ENCODE measurements at places on chromosomes 7 and 10.

DNA sequence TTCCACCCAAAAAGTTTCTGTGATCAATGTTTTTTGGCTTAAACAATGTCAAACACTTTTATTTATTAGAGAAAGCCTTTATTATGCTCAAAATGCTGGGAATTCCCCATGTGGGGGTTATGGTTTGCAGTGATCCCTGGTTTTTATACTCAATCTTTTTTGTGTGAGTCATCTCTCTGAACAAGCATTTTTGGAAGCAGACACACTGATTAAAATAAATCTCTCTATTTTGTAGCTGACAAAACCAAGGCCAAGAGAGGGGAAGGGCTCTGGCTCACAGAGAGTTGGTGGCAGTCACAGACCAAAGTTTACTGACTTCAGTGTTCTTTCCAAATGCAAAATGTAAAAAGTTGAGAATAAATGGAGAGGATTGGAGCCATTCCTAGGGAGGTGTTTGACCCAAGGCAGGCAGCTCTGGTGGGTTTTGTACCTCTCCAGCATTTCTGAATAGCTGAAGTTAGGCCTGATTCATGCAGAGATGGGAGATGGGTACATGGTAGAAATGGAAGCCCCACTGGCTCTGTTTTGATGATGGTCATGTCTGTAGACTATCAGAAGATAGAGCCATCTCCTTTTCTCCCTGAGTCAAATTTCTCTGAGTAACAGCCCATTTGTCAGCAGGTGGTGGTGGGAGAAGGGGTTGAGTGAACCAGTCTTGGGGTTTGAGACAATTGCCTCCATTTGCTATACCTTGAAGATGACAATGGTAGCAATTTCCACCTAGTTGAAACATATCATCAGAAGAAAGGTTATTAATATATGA is 45.4 kb upstream of the NAMPT start:
- DNase-seq: peak; percentile 65

- DNase-seq: peak; percentile 47
Observed at GRCh38 chr10:33271969-33272583, 62.4 kb downstream of the NRP1 start.

GRCh38 chr7:122672536-122672935 is 26.4 kb downstream of the RNF133 start:
- no peak for DNase-seq

DNA sequence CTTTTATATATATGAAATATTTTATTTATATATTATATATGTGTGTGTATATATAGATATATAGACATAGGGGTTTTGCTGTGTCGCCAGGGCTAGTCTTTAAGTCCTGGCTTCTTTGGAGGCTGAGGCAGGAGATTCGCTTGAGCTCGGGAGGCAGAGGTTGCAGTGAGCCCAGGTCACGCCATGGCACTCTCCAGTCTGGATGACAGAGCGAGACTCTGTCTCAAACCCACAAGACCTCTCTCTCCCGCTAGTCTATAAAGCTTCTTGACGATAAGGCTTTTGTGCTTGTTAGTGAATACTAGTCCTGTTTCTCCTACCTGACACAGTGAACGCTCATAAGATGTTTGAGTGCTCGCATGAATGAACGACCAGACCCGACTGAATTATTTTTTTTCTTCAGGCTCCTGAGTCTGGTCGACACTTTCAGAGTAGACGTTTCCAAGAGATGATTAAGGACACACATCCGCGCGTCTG is 577 bp upstream of the DDX21 start:
- peak; percentile 66 for DNase-seq

- DNase-seq: no peak
Observed at GRCh38 chr10:128049226-128050120, 76.8 kb downstream of the MKI67 start.

- DNase-seq: peak; percentile 20
Observed at GRCh38 chr7:155405399-155406318, 52.3 kb upstream of the EN2 start.

- DNase-seq: peak; percentile 92
Observed at GRCh38 chr10:94123258-94123995, 129.7 kb downstream of the PLCE1 start.

- DNase-seq: peak; percentile 9
Observed at GRCh38 chr7:3482147-3482921, 181.3 kb downstream of the SDK1 start.

GRCh38 chr7:132805766-132806165 is 229.5 kb upstream of the PLXNA4 start:
- DNase-seq: no peak

DNA sequence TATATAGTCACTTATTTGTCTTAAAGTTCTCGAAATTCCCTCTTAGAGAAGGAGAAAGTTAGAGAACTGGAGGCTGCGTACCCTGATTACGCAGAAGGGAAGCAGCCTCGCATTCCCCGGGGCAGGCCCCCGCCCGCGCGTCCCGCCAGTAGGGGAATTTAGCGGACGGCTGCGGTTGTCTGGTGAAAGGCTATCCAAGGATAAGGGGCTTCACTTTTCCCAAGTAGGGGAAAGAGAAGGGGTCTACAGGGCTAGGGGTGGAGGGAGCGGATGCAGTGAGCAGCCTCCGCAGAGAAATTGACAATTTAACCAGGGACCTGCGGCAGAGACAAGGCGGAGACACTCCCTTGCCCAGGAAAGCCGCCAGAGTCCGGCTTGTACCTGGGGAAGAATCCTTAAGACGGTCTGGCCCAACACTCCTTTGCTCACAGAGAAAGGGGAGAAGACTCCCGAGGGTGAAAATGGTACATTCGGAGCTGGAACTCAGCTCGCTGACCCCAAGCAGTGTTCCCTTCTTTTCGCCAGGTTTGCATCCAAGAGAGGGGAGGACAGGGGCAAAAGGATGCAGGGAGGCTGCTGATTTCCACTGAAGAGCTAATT is 994 bp upstream of the MAGI2 start:
- DNase-seq: peak; percentile 77

- no peak for DNase-seq
Observed at GRCh38 chr10:38157270-38157685, 63.1 kb downstream of the ZNF37A start.

DNA sequence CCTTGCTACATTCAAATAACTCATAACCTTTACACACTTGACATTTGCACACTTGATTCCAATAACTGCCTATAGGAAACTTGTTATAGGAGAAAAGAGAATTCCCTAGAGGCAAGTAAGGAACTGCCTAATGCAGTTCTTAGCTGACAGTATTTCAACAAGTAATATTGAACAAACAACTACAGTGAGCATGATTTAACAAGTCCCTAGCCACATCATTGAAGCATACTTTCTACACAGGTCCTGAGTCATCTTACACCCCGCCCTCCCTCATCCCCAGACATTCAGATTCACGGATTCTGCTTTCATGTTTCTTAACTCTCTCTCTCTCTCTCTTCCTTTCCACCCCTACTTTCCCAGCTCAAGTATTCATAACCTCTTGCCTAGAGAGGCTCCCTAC is 153.5 kb downstream of the LSM5 start:
- DNase-seq: peak; percentile 8

DNA sequence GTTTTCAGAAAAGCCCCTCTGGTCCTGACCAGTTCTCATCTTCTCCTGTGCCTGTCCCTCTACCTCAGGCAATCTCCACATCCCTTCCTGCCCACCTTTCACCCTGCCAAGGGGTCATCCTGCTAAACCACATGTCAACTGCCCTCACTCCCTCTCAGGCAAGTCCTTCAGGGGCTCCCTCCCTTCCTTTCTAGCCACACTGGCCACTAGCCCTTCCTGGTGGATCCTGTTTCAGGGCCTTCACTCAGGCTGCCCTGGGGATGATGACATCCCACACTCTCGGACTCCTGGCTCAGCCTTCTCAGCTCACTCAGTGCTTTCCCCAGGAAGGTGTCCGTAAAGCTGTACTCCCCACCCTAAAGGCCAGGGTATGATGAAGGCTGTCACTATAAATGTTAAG is 13.4 kb downstream of the STEAP1B start:
- DNase-seq: no peak

- DNase-seq: no peak
Observed at GRCh38 chr10:48468866-48469511, 135.9 kb downstream of the ARHGAP22 start.

DNA sequence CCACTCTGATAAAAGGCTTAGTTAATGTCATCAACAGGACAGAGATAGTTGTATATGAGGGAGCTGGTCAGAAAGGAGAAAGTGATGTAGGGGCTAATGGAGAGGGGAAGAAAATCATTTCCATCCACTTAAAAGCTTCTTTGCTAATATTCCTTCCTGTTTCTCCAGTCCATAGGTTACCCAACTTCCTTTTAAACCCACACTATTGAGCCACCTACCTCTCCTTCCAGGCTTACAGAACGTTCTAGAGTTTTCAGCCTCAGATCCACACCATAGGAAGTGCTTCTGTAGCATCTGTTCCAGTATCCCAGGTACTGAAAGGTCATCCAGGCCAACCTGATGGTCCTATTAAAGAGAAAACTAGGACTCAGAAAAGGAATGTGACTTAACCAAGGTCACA is 28.2 kb downstream of the STRIP2 start:
- no peak for DNase-seq

GRCh38 chr7:13794581-13794980 is 194.9 kb downstream of the ETV1 start:
- peak; percentile 19 for DNase-seq

Measured in GM23248 (cell line).